Right atrium auricular region (tissue), 2 donors: ENCODE measurements at places on chromosomes 6 and 20. TPM values are rescaled to one million over a fixed set of nuclear protein-coding genes. Genes with fewer than 3 reads are reported as not detected.

The OPRL1 gene
- total RNA-seq = 1.4 TPM

The TRAPPC3L gene
- not detected for total RNA-seq

The BAG2 gene
- total RNA-seq = 16.4 TPM

The NDRG3 gene
- 19.7 TPM for total RNA-seq

The FOXQ1 gene
- total RNA-seq = not detected

The HMGCLL1 gene
- total RNA-seq = 0.94 TPM

DNA sequence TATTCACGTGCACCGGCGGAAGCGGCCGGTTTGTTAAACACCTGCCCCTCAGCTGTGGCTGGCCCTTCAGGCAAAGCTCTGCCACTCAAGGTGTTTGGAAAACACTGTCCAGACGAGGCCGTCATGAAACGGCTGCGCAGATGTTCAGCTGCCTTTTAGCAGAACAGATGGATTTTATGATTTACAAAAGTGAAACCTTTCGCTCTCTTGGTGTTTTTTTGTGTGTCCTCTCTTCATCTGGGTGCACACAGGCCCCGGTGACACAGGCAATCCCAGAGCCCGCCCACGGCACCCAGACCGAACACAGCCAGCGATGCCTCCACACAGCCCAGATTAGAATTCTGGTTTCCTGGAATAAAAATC is 397.0 kb downstream of the SMOC2 start:
- no peak for DNase-seq

GRCh38 chr6:2914318-2914660 is 11.2 kb upstream of the SERPINB9 start:
- DNase-seq = peak; percentile 21

GRCh38 chr6:135651964-135652755 is 154.6 kb upstream of the AHI1 start:
- no peak for DNase-seq
